ENCODE measurements at places on chromosomes 1 and 21. TPM values are rescaled to one million over a fixed set of nuclear protein-coding genes. Genes with fewer than 3 reads are reported as not detected.
A peak's percentile ranks its signal among the peaks of the same experiment; 100 is the strongest.

GRCh38 chr1:205229916-205230700 lies 2.4 kb downstream of the TMCC2 start:
- DNase-seq: no peak

- DNase-seq: no peak
Observed at GRCh38 chr1:31153423-31153822, 86.3 kb downstream of the NKAIN1 start.

- DNase-seq: no peak
Observed at GRCh38 chr1:111983500-111983899, 6.0 kb downstream of the KCND3 start.

DNA sequence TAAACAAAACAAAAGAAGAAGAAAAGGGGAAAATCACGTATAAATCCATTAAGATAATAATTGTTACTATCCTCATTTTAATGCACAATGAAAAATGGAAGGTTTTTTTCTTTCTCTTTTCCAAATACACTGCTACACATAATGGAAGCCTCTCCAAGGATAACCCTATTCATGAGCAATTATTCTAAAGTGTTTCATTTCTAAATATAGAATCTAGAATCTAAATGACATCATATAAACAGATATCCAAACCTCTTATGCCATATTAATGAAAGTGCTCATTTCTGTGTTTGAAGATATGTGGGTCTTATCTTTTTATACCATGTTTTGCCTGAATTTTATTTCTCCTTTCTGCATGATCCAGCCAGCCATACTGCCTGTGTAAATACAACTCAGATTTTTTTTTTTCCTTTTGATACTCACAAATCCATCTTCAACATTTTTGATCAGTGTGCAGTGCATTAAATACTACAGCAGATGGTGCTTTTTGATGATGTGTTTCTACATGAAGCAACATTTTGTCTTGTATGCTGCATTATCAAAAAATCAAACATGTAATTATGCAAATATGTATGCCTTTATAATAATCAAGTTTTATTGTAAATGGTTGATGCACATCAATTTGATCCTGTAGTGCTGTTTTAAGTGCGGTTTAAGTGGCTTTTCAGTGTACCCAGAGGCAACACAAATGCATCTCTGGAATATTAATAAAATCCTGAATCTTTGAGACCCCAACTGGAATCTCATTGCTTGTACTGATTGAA lies 625.6 kb upstream of the PTBP2 start:
- no peak for DNase-seq

DNA sequence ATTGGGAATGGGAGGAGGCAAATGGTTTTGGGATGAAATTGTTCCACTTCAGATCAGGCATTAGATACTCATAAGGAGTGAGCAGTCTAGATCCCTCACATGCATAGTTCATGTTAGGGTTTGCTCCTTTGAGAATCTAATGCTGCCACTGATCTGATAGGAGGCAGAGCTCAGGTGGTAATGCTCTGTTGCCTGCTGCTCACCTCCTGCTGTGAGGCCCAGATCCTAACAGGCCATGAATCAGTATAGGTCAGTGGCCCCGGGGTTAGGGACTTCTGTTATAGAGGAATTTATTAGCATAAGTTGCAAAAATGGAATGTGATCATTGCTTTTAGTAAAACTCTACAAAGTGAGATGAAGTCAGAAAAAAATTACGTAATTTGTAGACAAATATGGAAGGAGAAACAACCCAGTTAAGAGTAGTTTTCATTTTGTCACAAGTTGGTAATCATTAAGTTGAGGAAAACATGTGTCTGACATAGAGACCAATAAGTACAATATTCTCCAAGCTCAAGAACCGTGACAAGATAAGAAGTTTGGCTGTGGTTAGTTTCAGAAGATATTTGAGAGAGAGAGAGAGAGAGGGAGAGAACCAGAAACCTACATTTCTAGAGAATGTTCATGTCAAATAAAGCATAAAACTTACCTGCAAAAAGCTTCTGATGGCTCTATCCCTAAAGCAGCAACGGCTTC lies 689.7 kb upstream of the PRMT6 start:
- DNase-seq: no peak

- no peak for DNase-seq
Observed at GRCh38 chr1:51839094-51839493, 39.4 kb downstream of the NRDC start.

- DNase-seq: no peak
Observed at GRCh38 chr1:115671176-115671934, 29.6 kb downstream of the VANGL1 start.

DNA sequence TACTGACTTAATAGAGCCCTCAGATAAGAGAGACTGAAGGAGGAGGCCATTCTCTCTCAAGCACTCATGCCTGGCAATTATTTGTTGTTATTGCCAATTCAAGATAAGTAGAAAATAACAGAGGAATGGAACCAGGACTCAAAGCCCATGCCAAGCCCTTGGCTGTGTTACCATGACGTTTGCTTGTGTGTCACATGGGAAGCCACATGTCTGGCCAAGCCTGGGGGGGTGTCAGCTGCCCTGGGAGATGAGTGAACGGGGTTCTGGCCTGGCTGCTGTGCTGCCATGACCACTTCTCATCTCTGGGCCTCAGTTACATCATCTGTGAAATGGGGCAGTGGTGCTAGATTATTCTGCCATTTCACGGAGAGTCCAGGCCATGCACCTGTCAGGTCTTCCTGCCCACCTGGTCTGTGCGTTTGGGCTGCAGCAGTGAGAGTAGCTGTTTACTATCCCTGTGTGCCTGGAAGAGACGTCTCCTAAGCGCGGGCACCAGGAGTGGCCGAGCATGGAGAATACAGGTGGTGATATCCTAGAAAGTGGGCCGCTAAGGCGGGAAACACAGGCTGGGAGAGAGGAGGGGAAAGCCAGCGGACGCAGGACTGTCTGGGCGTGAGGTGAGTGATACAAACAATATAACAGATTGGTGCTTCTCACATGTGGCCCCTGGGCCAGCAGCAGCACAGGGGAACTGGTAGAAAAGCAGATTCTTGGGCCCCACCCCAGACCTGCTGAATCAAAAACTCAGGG lies 67.8 kb downstream of the MAN1C1 start:
- no peak for DNase-seq

DNA sequence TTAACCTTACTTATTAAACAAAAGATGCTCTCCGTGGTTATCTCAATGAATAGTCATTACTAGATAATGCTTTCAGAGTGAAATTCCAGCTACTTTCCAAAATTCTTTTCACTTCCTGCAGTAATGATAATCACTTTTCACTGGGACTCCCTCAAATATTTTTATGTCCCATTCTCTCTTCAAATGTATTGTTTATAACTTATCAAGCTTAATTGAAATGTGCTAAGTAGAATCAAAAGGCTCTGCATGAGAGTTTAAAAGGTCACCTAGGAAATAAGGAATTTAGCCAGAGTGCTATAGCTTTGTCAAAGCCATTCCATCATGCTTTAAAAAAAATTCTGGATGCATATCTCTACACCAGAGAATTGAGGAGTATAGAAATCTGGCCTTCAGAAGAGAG lies 106.4 kb downstream of the ODF2L start:
- no peak for DNase-seq

- no peak for DNase-seq
Observed at GRCh38 chr21:31929548-31929947, 56.7 kb downstream of the HUNK start.

DNA sequence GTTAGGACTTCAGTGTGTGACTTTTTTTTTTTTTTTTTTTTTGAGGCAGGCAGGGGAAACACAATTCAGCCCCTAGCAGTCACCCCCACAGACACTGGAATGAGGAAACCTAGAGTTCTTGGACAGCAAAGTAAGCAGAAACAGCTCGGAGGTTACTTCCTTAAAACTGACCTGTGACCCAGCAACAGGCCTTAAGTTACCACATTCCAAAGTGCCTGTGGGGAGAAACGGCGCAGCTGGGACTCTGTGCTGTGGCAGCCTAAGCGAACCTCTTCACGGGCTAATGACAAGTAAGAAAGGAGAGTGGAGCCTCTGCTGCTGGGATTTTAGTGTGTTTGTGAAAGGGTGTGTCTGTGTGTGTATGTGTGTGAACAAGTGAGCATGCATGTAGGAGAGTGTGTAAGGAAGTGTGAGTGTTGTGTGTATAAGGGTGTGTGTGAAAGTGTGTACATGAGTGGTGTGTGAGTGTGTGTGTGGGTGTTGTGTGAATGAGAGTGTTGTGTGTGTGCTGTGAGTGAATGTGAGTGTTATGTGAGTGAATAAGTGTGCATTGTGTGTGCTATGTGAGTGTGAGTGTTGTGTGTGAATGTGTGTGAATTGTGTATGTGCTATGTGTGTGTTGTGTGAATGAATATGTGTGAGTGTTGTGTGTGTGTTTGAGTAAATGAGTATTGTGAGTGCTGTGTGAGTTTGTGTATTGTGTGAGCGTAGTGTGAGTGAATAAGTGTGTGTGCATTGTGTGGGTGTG lies 180.8 kb downstream of the BRINP2 start:
- DNase-seq: no peak

GRCh38 chr1:51381964-51382363 lies 51.6 kb upstream of the TTC39A start:
- no peak for DNase-seq

GRCh38 chr1:89987159-89987819 lies 7.6 kb upstream of the ZNF326 start:
- peak; percentile 16 for DNase-seq

- DNase-seq: no peak
Observed at GRCh38 chr1:228280106-228280901, 72.5 kb downstream of the OBSCN start.

GRCh38 chr1:21612057-21612456 lies 57.1 kb downstream of the RAP1GAP start:
- DNase-seq: no peak

- DNase-seq: no peak
Observed at GRCh38 chr1:62599044-62599443, 1.7 kb downstream of the ANGPTL3 start.

GRCh38 chr1:16348414-16349182 lies 3.7 kb downstream of the FBXO42 start:
- DNase-seq: no peak

- DNase-seq: no peak
Observed at GRCh38 chr1:215417122-215417521, 150.0 kb upstream of the KCTD3 start.

DNA sequence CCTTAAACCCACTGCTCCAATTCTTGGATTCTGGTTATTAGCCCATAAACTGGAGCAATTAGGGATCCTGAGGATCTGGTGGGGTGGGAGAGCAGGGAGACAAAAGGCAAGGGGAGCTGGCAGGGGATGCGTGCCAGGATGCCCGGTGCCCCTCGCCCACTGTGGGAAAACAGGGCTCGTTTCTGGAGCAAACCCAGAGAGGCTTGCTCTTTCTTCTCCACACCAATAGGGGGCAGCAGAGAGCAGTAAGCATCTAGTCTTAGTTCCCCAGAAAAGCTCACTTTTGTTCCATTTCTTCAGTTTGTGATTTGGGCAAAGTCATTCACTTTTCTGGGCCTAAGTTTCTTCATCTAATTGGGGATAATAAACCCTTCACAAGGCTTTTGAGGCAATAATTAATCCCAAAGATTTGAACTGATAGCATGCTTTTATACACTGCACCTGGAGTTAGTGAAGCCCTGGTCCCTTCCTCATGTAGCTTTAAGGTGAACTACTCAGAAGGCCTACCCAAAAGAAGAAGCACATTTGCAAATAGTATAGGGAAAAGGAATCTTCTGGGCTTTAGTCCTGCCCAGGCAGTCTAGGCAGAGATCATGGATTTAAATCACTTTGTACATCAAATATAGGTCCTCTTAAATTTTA lies 160.6 kb upstream of the USP24 start:
- DNase-seq: no peak

DNA sequence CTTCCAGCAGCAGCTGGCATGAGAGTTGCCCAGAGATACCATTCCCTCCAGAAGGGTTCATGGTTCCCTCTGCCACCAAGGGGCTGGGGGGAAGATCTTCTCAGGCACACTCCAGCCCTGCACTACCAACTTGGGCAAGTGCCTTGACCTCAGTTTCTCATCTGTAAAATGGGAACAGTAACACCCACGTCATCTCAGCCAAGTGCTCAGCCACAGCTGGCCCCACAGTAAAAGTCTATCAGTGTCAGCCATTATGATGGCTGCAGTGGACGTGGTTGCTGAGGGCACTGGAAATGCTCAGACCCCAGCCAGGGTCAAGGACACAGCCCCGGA lies 16.3 kb upstream of the TAS1R2 start:
- DNase-seq: no peak

DNA sequence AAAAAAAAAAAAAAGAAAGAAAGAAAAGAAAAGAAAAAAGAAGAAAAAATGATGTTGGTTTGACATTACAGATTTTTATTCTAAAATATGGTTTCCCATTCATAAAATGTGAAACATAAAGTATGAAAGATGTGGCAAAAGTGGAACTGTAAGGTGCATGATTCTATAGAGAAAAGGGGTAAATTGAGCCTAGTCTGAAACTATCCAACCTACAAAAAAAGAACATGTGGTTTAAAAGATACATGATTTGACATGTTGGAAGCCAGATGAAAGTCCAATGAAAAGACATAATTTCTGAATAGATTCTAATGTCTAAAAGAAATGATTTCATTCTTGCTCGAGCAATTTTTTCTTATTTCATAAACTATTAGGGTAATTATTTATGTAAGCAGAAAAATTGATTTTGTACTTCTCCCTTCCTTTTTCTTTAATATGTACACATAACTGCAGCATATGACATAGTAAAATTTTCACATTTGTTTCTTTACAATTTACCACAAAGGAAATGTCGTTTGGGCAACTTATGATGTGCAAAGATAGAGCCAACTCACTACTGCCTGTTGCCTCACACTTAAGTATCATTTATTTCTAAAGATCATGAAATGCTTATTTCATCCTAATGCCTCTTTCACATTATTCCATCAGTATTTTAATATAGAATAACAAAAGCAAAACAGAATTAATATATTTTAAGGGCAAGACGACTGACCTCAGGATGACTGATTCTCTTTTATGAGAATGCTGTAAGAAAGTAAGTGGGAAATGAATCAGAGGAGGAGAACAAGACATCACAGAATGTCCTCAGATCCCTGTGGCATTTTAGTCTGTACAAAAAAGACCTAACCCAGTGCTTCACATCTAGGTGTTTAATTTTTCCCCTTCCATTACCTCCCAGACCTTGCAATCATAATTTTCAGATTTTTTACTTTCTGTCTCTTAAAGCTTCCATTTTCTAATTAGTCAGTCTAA lies 165.8 kb upstream of the HMCN1 start:
- DNase-seq: no peak

DNA sequence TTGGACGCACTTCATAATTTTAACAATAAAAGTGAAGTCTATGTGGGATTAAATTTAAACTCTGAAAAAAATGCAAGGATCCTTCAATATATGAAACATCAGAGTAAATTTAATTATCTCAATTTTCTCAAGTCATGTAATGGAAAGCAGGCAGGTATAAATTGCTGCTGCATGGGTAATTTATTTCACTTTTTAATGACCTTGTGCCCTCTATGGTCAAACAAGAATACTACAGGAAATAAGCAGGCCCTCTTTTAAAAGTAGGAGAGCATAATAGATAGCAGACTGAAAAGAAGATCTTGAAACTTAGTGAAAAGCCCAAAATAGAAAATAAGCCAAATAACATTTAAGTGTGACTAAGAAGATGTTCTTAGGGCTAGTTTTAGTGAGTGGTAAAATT lies 22.9 kb downstream of the BCAS2 start:
- no peak for DNase-seq

The WARS2 gene
- total RNA-seq: 13.1 TPM

The CLDN17 gene
- total RNA-seq: not detected

The HSD3B1 gene
- not detected for total RNA-seq

The ELOA gene
- total RNA-seq: 23.7 TPM

The PIK3R3 gene
- total RNA-seq: 25.3 TPM

The PPM1J gene
- 4.4 TPM for total RNA-seq

The CLIC6 gene
- total RNA-seq: 0.31 TPM

The GJA8 gene
- not detected for total RNA-seq
